Hypothalamus (tissue), 51 donors: ENCODE measurements at places on chromosomes 5 and 9.
A peak's percentile ranks its signal among the peaks of the same experiment; 100 is the strongest.

DNA sequence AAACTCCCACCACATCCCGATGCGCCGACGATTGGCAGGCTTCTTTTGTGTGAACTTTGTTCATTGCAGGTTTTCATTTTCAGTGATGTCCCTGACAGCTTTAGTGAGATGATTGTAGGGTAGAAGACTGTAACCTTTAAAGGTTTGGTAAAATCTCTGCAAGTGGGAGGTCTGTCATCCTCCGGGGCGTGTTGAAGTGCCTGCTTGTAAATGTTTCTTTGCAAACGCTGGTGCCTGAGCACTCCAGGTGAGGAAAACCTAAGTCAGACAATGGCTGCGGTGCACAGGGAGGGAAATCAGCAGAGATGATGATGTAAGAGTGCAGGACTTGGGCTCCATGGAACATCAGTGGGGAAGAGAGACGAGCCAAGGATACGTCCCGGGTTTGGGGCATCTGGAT is 228.1 kb downstream of the DRD1 start:
- no peak for DNase-seq

- DNase-seq: no peak
Measured at GRCh38 chr9:120438836-120439546, 141.0 kb downstream of the CDK5RAP2 start.

GRCh38 chr9:82021198-82021597 is 32.6 kb downstream of the SPATA31D1 start:
- DNase-seq: no peak

GRCh38 chr5:146644831-146645230 is 128.8 kb upstream of the GPR151 start:
- no peak for DNase-seq

GRCh38 chr9:27142299-27142930 is 33.4 kb downstream of the TEK start:
- DNase-seq: no peak

- DNase-seq: no peak
Measured at GRCh38 chr5:54445691-54446378, 9.7 kb upstream of the HSPB3 start.

- DNase-seq: no peak
Measured at GRCh38 chr5:17951392-17952169, 317.3 kb downstream of the TAF11L14 start.

- no peak for DNase-seq
Measured at GRCh38 chr5:61496446-61496845, 164.4 kb downstream of the ZSWIM6 start.

- DNase-seq: no peak
Measured at GRCh38 chr5:74226716-74227485, 413.6 kb downstream of the ENC1 start.

- DNase-seq: no peak
Measured at GRCh38 chr5:98110282-98110691, 663.2 kb upstream of the RGMB start.

- DNase-seq: no peak
Measured at GRCh38 chr5:132472431-132472830, 18.1 kb downstream of the IRF1 start.

GRCh38 chr9:35695943-35696401 is 6.2 kb upstream of the TPM2 start:
- no peak for DNase-seq

GRCh38 chr5:33482335-33482734 is 41.6 kb downstream of the TARS1 start:
- DNase-seq: no peak

DNA sequence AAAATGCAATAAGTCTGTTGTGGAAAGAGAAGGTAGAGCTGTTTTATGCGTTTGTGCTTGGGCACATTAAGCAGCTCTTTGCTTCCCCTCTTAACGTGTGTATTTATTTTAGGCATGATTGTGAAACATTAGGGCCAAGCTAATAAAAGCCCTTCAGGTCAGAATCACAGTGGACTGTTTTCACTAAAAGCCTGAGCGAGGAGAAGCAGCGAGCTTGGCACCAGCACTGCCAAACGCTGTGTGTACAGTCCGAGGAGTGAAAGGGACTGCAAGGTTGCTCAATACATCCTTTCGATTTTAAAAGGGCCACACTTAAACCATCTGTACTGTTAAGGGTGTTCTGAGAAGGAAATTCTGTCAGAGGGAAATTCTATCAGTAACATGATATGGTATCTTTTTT is 107.2 kb upstream of the CKMT2 start:
- DNase-seq: no peak

GRCh38 chr5:138960145-138960692 is 85.1 kb upstream of the LRRTM2 start:
- no peak for DNase-seq

DNA sequence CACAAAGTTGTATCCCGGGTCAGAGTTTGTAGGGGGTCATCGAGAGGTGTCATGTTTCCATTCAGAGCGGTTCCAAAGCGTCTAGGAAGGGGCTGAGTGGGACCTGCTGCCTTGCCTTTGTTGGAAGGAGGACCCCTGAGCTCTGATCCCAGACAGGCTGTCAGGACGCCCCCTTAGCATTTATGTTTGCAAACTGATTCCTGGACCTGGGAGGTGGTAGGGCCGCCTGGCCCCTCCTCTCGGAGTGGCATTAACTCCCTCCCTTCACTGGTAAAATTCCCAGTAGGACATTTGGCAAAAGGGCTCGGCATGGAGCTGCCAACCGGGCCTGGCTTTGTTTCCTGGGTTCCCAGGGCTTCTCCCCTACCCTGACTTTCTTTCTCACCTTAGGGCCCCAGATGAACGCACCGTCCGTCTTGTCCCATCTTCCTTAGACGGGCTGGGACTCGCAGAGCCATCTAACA is 2.5 kb downstream of the JADE2 start:
- no peak for DNase-seq

DNA sequence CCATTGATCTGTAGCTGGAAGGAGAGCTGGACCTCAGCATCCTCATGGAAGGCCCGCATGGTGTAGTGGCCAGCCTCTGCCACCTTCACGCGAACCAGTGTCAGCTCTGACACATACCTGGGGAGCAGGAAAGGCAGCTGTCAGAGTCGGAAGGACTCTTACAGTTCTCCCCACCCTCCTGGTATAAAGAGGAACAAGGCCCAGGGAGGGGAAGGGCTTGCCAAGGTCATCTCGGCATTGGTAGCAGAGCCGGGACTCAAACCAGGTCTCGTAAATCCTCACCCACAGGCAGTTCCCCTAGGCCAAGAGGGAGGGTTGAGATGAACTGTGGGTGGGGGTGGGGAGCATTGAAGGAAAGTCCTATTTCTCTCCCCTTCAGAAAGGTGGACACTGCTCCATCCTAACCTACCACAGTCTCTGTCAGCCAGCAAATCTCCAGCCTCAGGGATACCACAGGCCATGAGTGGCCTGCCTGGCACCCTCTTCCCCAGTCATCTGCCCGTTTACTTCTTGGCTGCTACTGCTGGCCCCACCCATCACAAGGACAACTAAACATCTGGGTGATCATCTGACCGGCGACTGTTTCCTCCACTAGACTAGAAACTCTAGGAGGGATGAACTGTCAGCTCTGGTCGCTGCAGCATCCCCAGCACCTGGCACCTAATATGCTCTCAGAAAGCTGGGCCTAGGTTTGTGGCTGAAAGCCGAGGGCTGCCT is 23.5 kb downstream of the PDGFRB start:
- DNase-seq: no peak

DNA sequence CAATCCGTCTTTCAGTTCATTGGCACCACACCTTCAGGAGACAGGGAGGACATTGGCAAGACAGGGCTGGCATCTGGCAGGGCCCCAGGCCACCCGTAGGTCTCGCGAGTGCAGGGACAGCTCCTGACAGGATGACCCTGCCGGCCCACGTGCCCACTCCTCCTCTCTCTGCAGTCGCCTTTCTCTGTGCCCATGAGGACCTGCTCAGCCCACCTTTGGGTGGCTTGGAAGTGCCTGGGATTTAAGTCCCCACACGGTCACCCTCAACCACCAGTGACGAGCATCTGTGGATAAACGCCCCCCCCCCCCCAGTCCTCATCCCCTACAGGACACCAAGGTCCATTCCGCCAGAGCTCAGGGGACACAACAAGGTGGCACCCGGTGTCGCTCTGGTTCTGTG is 4.1 kb downstream of the MRPL36 start:
- no peak for DNase-seq

DNA sequence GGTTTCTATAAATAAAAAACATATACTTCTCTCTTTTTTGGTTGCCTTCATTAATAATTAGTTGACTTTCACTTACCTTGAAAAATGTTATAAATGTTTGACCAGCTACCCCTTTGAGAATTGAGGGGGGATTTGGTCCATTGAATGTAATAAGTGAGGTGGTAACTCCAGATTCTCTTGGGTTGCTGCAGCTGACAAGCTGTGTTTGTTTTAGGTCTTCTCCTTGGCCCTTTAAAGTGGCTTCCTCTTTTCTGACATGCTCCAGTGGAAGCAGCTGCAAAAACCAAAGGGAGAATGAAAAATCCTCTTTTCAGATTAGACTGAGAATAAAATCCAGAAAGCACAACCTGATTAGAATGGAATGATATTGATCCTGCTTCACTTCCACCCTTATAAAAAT is 410.5 kb downstream of the TMEM38B start:
- no peak for DNase-seq

DNA sequence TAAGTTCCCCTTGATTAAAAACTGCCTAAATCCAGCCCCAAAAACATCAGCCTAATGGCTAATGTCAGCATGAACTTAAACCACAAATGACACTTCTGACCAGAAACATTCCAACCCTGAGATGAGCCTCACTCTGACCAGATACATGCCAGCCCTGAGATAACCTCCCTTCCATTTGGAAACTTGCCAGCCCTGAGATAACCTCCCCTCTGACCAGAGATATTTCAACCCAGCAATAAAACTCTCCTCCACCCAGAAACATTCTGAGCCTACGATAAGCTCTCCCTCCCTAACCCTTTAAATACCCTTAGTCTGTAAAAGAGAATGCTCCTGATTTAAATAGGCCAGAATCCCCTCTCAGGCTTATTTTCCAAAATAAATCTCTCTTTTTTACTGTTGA is 1035.7 kb upstream of the NUDT12 start:
- DNase-seq: no peak

GRCh38 chr5:41858890-41859289 is 11.3 kb downstream of the OXCT1 start:
- DNase-seq: no peak

DNA sequence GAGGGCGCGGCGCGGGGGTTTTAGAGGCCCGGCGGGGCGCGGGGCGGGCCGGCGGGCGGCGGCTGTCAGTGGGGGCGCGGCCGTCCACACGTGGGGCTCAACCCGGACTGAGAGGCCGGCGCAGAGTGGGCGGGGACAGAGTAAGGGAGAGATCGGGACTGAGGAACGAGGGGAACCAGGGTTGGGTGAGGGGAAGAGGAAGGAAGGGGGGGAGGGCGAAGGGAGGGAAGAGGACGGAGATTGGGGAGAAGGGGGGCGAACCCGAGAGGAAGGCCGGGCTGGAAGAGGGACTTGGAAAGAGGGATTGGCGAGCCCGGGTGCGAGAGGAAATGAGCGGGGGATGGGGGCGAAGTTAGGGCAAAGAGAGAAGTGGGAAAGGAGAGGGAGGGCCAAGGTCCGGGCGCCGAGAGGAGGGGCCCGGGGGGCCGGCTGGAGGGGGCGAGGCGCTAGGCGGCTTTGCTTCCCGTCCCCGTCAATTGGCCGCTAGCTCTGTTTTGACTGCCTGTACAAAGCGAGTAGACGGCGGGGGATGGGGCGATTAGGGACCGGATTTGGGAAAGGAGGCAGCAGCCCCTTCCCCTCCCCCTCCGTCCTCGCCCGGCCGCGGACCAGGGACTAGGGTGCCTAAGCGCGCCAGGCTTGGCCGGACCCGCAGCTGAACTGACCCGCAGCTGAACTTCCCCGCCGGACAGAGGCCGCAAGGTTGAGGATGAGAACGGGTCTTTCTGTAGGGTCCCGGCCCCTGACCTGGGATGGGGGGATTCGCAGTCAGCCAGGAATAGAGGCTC is 399 bp upstream of the FBN2 start:
- peak; percentile 10 for DNase-seq

- no peak for DNase-seq
Measured at GRCh38 chr5:145130996-145131395, 704.1 kb downstream of the PRELID2 start.

DNA sequence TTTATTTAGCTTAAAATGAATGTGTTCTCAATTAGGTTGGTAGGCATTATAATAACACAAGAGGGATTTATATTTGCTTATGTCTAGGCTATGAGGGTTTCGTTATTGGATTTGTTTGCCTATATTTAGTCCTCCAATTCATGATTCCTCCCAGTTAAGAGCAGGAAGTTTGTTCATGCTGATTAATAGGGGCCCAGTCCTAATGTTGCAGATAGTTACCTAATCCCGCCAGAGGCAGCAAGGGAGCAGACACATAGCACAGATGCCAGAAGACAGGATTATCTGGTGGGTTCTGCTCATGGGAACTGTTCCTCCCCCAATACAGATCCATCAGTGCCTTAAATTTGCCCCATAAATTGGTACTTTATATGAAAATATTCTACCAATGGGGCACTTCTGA is 100.8 kb upstream of the TLE4 start:
- DNase-seq: no peak

DNA sequence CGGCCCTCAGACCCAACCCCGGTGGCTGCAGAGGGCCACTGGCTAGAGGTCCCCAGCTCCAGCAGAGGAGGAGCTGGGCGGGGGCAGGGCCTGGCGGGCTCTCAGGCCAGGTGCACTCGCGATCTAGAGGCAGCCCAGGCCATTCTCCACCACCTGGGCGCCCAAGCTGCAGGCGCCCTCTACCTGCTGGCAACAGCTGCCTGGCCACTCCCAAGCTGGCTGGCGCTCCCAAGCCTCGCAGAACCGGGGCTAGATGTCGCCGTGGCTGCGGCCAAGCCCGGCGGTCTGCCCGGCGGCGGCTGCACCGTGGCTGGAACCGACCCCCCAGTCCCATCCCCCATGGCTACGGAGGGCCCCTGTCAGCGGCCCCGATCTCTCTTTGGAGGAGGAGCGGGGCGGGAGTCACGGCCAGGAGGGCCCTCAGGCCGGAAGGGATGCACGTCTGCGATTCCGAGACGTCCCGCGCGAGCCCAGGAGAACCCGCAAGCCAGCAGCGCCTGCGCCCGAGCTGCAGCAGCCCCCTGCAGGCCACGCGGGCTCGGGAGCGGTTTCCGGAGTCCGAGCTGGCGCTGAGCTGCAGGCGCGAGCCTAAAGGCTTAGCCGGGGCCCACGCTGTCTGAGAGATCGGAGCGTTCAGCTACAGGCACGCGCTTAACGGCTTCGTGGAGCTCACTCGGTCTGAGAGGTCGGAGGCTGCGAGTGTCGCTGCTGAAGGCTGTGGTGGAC is 44.3 kb upstream of the BICD2 start:
- no peak for DNase-seq

GRCh38 chr5:161311965-161312364 is 234.6 kb downstream of the GABRB2 start:
- no peak for DNase-seq

GRCh38 chr5:150487199-150488061 is 20.5 kb upstream of the NDST1 start:
- no peak for DNase-seq

- DNase-seq: no peak
Measured at GRCh38 chr9:77667151-77667550, 19.0 kb upstream of the GNA14 start.

- no peak for DNase-seq
Measured at GRCh38 chr5:133637206-133637605, 24.9 kb upstream of the FSTL4 start.

- DNase-seq: no peak
Measured at GRCh38 chr9:23622396-23622795, 203.6 kb downstream of the ELAVL2 start.
